Astrocyte (in vitro differentiated cells and primary cell): ENCODE measurements at places on chromosomes 5 and 9. TPM values are rescaled to one million over a fixed set of nuclear protein-coding genes. Genes with fewer than 3 reads are reported as not detected.
A peak's percentile ranks its signal among the peaks of the same experiment; 100 is the strongest.

PCDHGB5 gene
- total RNA-seq = 1.1 and 2.1 TPM in 2 replicates

TAL2 gene
- not detected in 2 replicates for total RNA-seq

AIF1L gene
- total RNA-seq = 20.2 and 23.7 TPM in 2 replicates

CCNO gene
- 0.19 and 0.43 TPM in 2 replicates for total RNA-seq

CD274 gene
- 20.5 and 21.4 TPM in 2 replicates for total RNA-seq

SLC6A3 gene
- total RNA-seq = 0.07 TPM in 2 replicates

FAM78A gene
- 0.73 and 1.1 TPM in 2 replicates for total RNA-seq

PROP1 gene
- not detected in 2 replicates for total RNA-seq

PCDHB12 gene
- 0.87 and 1.2 TPM in 2 replicates for total RNA-seq

DNA sequence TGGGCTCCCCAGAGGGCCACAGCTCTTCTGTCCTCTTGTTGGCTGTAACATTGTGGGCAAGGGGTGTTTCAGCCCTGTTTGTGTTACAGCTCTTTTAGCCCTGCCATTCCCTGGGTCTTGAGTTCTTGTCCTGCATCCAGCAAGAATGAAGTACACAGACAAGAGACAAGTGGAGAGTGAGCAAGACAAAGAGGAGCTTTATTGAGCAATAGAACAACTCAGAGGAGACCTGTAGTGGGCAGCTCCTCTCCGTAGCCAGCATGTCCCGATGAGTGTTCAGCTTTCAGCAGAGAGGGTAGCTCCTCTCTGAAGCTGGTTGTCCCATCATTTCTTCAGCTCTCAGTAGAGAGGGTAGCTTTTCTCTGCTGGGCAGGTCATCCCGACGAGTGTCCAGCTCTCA, 22.9 kb downstream of the JMY start:
- no peaks in the 10 kb centered on the region for H3K4me1 ChIP-seq
- H3K4me3 ChIP-seq = no peak overlapping the region
- DNase-seq = no peak
- H3K27me3 ChIP-seq = no peaks in the 10 kb centered on the region

DNA sequence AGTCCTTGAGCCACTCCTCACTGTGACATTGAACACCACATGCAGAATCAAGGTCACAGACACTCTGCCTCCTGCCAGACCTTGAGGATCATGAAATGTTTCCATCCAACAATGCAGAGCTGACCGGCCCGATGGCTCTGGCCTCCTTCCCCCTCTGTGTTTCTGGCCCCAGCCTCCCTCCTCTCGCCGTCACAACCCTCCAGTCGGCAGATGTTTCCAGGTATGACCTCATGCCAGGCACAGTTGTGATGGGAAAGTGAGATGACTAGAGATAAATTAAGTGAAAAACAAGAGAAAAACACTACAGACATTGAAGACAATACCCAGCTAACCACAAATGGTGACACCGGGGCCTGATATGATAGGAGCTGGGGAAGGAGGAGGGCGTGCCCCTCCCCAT, 9.8 kb downstream of the NTNG2 start:
- H3K27me3 ChIP-seq = peaks cover 19% of the 10 kb centered on the region
- peaks cover 3% of the 10 kb centered on the region for H3K4me1 ChIP-seq
- H3K36me3 ChIP-seq = no peaks in the 10 kb centered on the region

GRCh38 chr5:72346398-72346797, 26.2 kb downstream of the PTCD2 start:
- H3K4me3 ChIP-seq = no peak overlapping the region
- no peaks in the 10 kb centered on the region for H3K27me3 ChIP-seq
- no peak overlapping the region for H3K27ac ChIP-seq
- peaks cover 11% of the 10 kb centered on the region for H3K4me1 ChIP-seq

DNA sequence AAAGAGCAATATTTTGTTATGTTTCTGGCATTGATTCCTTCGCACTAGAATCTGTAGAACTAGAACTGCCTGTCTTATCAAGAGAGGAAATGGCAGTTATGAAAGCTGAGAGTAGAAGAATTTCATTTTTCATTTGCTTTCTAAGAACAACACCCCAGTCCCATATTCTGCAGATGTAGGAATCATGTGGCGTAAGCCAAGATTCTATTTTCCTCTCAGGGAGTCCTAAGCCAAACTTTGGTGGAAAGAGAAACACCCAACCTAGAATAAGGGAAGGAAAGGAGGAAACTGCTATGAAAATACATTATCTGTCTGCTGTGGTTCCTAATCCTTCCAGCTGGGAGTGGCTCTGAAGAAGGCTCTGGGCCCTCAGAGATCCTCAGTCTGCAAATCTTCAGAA, 1176.9 kb upstream of the C9orf72 start:
- no peaks in the 10 kb centered on the region for H3K36me3 ChIP-seq
- DNase-seq = no peak
- no peaks in the 10 kb centered on the region for H3K4me1 ChIP-seq
- H3K27me3 ChIP-seq = no peaks in the 10 kb centered on the region
- no peak overlapping the region for H3K4me3 ChIP-seq

GRCh38 chr9:71612889-71613288, 155.4 kb downstream of the CEMIP2 start:
- DNase-seq = no peak
- H3K4me3 ChIP-seq = no peak overlapping the region
- no peaks in the 10 kb centered on the region for H3K36me3 ChIP-seq
- H3K4me1 ChIP-seq = no peaks in the 10 kb centered on the region
- no peaks in the 10 kb centered on the region for H3K27me3 ChIP-seq

GRCh38 chr5:56535347-56535746, 280.0 kb upstream of the MAP3K1 start:
- H3K4me1 ChIP-seq = no peaks in the 10 kb centered on the region
- DNase-seq = no peak
- H3K27ac ChIP-seq = no peak overlapping the region
- H3K27me3 ChIP-seq = no peaks in the 10 kb centered on the region
- H3K36me3 ChIP-seq = no peaks in the 10 kb centered on the region

GRCh38 chr9:27280860-27281259, 16.1 kb downstream of the EQTN start:
- H3K4me3 ChIP-seq = no peak overlapping the region
- peaks cover 3% of the 10 kb centered on the region for H3K4me1 ChIP-seq
- no peak for DNase-seq

- H3K27me3 ChIP-seq = no peaks in the 10 kb centered on the region
- DNase-seq = peak; percentile 58
- peak overlapping the region; percentile 80 for H3K27ac ChIP-seq
Observed at GRCh38 chr9:134671341-134672113, 29.9 kb downstream of the COL5A1 start.

- peak overlapping the region; percentile 65 for H3K27ac ChIP-seq
- no peaks in the 10 kb centered on the region for H3K27me3 ChIP-seq
- no peaks in the 10 kb centered on the region for H3K36me3 ChIP-seq
Observed at GRCh38 chr5:167294882-167295680, 996.4 kb upstream of the WWC1 start.

- no peak for DNase-seq
- no peak overlapping the region for H3K27ac ChIP-seq
- no peaks in the 10 kb centered on the region for H3K27me3 ChIP-seq
Observed at GRCh38 chr5:118628660-118629354, 359.5 kb downstream of the DTWD2 start.

DNA sequence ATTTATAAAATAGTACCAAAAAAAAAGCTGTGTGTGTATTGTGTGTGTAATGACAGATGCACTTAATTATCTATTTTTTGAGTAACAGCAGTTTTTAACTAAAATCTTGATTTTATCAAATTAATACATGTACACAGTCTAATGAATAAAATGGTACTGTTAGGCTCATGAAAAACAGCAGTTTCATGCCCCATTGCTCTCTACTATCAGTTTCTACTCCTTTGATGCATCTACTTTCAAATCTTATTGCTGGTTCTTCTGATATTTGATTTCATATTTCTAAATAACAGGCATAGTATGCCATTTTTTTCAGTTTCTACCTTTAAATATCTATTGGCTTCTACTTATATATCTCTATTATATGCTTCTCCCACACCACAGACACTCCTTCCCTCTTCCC, 117.4 kb downstream of the CCDC171 start:
- no peaks in the 10 kb centered on the region for H3K36me3 ChIP-seq
- H3K27ac ChIP-seq = no peak overlapping the region
- H3K27me3 ChIP-seq = no peaks in the 10 kb centered on the region
- no peak for DNase-seq
- no peak overlapping the region for H3K4me3 ChIP-seq
- H3K4me1 ChIP-seq = no peaks in the 10 kb centered on the region

DNA sequence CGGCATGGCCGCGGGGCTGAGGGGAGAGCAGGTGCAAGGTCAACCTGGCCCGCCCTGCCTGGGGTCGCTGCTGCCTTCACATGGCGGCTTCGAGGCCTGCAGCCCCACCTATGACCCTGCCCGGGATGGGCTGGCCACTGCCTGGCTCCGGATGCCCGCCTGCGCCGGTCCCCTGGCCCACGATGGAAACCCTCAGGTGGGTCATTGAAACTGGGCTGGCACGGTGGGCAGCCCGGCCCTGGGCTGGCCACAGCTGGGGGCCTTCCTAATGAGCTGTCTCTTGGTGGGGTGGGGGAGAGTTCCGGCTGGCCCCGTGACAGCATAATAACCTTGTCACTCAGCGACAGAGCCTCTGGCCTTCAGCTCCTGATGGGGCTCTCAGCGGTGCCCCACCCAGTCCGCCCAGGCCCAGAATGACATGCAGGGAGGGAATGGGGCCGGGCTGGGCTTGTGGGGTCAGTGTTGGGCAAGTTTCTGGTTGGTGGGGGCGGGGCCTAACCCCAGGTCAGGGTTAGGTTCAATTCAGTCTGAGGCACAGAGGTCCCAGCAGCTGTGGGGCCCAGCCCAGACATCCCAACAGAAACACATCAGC, at the start of gene CCDC187:
TSS of gene CCDC187 (minus strand) at position 270 of the 592 bp plus-strand sequence. CDS start at position 6, 264 bp downstream.
- peaks cover 5% of the 10 kb centered on the region for H3K27me3 ChIP-seq
- H3K4me1 ChIP-seq = no peaks in the 10 kb centered on the region
- no peaks in the 10 kb centered on the region for H3K36me3 ChIP-seq
- H3K4me3 ChIP-seq = no peak within 1 kb of the TSS
- no peak for DNase-seq
- H3K27ac ChIP-seq = no peak within 1 kb of the TSS

- H3K27ac ChIP-seq = no peak overlapping the region
- H3K4me3 ChIP-seq = no peak overlapping the region
- H3K27me3 ChIP-seq = no peaks in the 10 kb centered on the region
- DNase-seq = no peak
- no peaks in the 10 kb centered on the region for H3K36me3 ChIP-seq
Observed at GRCh38 chr9:95907794-95908193, 32.3 kb downstream of the ERCC6L2 start.

DNA sequence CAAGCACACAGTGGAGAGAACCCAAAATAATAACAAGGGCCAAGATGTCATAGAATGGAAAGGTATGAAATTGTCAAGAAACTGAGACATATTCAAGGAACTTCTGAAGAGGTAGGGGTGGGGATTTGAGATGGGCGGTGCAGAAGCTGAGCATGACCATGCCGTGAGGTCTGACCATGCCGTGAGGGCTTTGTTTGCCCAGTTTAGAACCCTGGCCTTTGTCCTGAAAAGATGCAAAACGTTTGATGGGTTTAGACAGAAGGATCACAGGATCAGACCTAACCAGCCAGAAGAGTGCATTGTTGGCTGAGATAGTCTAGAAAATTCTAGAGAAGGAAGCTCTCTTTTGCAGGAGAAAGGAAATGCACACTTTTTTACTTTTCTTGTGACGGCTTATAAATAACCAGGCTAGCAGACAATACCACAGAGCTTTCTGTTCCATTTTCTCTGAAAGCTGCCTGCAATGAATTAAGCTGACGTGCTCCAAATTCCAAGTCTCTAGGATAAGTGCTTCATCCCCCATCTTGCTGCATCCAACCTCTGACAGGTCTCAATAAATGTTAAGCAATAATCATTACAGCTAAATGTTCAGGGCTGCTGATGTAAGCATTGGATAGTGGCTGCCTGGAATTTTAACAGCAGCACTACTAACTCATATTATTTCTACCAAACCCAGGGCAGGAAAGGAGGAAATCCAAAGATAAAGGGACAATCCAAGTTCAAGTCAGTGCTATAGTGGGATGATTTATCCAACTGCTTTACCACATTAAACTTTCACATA, 110.9 kb upstream of the IL6ST start:
- peaks cover 3% of the 10 kb centered on the region for H3K4me1 ChIP-seq
- no peak overlapping the region for H3K4me3 ChIP-seq
- no peaks in the 10 kb centered on the region for H3K36me3 ChIP-seq
- no peaks in the 10 kb centered on the region for H3K27me3 ChIP-seq
- DNase-seq = no peak
- H3K27ac ChIP-seq = no peak overlapping the region
